ENCODE measurements at places on chromosomes 2 and 18. TPM values are rescaled to one million over a fixed set of nuclear protein-coding genes. Genes with fewer than 3 reads are reported as not detected.

Gene ADRA2B
- 0.09 TPM for total RNA-seq

Gene IGFBP5
- total RNA-seq, result 928 TPM

Gene TUBA4B
- total RNA-seq, result not detected

Gene KLHL14
- not detected for total RNA-seq

Gene NAT8
- total RNA-seq, result not detected

Gene CTLA4
- total RNA-seq, result not detected
